Posterior vena cava (tissue), 2 donors: ENCODE measurements at places on chromosomes 2 and 18.

DNA sequence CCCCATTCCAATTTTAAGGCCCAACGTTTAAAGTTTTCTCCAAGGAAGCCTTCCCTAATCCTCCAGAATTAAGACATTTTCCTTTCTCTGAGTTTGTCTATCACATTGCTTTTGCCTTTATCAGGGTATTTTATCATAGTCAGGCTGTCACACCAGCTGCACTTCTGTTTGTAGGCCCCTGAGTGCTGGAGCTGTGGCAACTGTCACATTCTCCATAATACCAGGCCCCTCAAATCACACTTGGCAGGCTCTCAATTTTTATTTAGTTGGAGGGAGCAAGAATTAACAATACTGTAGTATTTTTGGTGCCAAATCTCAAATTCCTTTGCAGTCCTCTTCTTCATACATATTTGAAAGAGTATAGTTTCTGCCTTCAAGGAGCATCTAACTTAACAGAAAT lies 122.2 kb downstream of the FSHR start:
- no peak for DNase-seq

- DNase-seq: peak; percentile 81
Observed at GRCh38 chr2:64989982-64990614, 899 bp downstream of the SLC1A4 start.

DNA sequence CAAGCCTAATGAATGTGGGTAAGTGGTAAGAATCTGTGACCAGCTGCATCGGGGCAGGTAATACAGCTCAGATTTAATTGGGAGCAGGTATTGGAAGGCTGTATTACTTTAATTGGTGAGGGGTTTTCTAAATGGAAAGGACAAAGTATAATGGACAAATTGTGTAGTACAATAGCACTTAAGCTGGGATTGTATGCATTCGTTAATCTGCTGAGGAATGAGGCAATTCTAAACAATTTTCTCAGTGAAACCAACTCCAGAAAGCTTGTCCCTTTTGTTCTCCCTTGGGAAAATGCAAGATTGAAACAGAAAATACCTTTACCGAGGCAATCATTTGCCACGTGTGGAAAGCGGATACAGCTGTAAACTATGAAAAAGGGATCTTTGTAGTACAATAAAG lies 801.6 kb upstream of the POU3F3 start:
- no peak for DNase-seq

DNA sequence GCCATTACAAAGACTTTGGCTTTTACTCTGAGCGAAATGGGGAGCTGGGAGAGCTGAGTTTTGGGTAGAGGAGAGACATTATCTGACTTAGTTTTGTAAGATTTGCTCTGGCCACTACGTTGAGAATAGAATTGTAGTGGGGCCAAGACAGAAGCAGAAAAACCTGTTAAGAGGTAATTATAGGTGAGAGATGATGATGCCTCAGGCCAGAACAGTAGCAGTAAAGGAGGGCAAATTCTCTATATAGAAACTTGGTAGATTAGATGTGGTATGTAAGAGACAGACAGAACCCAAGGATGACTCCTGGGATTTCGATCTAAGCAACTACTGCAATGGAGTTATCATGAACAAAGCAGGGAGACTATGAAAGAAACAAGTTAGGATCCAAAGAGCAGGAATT lies 17.4 kb upstream of the CREB1 start:
- no peak for DNase-seq

- DNase-seq: peak; percentile 30
Observed at GRCh38 chr2:113181258-113182051, 7.7 kb downstream of the PSD4 start.

DNA sequence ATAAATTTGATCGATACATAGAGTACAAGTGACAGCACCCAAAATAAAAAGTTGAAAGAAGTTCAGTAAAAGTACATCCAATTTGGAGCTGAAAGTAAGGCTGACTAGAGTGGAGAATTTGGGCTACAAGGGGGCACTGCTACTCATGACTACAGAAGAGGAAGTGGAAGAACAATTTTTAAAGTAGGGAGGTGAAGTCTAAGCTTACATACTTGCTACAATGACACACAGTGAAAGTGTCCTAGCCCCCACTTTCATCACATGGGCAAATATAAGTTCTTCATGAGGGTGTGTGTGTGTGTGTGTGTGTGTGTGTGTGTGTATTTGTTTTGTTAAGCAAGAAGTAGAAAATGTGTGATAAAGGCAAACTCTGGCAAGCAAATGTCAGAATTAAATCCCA lies 45.7 kb downstream of the MAP3K2 start:
- no peak for DNase-seq

GRCh38 chr2:120245520-120246332 lies 6.9 kb upstream of the RALB start:
- DNase-seq: peak; percentile 58

GRCh38 chr18:2716394-2717326 lies 61.1 kb downstream of the SMCHD1 start:
- no peak for DNase-seq

GRCh38 chr2:234366891-234367290 lies 130.0 kb downstream of the ARL4C start:
- DNase-seq: no peak

- peak; percentile 92 for DNase-seq
Observed at GRCh38 chr2:47034973-47035609, 119.5 kb upstream of the MCFD2 start.

DNA sequence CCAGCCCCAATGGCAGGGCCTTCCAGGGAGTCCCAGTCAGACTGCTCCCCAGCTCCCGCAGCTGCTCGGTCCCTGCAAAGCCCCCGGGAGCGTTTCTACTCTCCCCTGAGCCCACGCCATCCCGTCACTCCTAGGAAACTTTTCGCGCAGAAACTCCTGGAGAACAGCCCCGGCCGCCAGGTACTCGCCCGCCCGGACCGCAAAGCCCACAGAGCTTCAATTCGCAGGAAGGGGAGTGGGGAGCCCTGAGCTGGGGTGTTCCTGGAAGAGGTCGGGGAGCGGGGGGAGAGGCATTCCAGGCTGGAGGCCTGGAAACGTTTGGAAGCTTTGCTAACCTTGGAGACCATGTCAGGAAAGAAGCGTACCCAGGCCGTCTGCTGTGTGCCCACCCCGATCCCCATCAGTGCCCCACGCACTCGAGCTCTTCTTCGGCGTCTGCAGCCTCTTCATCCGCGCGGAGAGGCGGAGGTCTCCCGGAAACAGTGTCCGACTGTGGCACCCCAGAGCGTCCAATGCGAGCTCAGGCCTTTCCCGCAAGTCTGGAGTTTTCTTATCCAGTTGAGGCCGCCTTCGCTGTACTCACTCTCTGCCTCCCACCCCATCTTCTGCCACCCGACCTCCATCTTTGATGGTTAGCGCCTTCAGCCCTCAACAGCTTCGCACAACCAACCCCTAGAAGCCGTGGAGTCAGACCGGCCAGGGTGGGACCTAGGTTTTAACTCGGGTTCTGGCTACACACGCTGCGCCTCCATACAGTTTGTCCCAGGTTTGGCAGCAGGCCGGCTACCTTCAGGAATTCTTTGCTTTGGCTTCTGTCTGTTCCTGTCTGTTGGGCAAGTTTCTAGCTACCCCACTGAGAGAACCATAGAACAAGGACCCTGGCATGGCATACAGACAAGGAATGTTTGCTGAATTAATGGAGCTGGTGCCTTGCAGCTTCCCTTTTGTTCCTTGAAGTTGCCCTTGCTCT lies 3.7 kb downstream of the PCGF1 start:
- peak; percentile 82 for DNase-seq

GRCh38 chr2:11891671-11892440 lies 145.4 kb downstream of the LPIN1 start:
- DNase-seq: no peak

GRCh38 chr2:53583583-53583982 lies 184.0 kb upstream of the CHAC2 start:
- DNase-seq: no peak

GRCh38 chr2:39246382-39246980 lies 2.7 kb upstream of the CDKL4 start:
- no peak for DNase-seq

- DNase-seq: no peak
Observed at GRCh38 chr2:134078354-134078753, 175.5 kb upstream of the MGAT5 start.

- DNase-seq: no peak
Observed at GRCh38 chr2:110906613-110907298, 174.4 kb downstream of the ACOXL start.

DNA sequence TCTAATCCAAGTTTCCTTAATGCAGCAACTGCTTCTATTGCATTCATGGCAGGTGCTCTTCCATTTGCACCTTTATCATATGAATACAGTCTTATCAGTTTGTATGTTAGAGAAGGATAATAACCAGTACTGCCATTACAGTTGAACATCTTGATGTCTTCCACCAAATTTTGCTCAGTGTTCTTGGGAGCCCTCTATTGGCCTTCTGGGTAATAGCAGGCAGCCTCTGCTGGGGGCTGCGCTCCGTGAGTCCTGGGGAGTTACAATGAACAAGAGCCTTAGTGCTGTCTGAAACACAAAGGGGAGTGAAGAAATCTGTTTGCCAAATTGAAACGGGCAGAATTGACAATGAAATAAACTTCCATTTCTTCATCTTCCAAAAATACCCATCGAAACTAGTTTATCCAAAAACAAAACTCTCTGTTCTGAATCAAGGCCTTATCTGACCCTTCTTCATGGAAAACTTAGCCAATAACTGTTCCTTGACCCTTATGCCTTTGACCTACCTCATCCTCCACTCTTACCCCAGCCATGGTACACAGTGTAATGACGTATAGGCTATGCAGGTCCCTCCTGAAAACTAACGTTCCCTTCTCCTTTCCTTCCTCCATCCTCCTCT lies 79.9 kb downstream of the ALK start:
- no peak for DNase-seq

DNA sequence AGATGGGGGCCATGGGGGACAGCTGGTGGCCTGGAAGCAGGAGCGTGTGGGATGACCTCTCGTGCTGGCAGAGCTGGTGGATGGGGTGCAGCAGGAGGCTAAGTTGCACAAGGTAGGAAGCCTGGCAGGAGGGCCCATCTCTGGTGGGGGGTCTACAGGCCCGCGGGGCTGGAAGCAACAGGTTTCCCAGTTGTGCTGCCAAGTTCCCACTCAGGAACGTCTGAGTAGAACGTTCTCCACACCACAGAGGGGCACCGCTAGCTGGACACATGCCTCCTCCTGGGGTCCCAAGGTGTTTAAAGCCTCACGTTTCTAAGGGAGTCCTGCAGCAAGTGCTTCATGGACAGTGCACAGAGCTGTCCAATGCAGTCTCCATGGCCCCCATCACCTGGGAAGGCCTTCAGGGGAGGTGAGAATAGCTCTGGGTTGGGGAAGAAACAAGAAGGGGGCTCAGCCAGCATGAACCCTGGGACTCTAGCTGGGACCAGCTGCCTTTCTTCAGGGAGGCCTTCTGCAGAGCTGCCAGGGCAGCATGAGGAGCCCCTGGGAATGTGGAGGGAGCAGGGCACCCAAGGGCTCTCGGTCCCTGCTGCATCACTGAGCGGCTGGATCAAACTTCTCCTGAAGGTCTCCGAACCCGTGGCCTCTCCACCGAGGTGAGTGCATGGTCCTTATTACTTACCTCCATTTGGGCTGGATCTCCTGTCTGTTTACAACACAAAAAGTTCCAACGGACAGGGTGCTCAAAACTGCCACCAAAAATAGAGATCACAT lies 80.0 kb downstream of the TWIST2 start:
- peak; percentile 75 for DNase-seq

GRCh38 chr18:5974696-5975095 lies 79.4 kb upstream of the TMEM200C start:
- DNase-seq: no peak

DNA sequence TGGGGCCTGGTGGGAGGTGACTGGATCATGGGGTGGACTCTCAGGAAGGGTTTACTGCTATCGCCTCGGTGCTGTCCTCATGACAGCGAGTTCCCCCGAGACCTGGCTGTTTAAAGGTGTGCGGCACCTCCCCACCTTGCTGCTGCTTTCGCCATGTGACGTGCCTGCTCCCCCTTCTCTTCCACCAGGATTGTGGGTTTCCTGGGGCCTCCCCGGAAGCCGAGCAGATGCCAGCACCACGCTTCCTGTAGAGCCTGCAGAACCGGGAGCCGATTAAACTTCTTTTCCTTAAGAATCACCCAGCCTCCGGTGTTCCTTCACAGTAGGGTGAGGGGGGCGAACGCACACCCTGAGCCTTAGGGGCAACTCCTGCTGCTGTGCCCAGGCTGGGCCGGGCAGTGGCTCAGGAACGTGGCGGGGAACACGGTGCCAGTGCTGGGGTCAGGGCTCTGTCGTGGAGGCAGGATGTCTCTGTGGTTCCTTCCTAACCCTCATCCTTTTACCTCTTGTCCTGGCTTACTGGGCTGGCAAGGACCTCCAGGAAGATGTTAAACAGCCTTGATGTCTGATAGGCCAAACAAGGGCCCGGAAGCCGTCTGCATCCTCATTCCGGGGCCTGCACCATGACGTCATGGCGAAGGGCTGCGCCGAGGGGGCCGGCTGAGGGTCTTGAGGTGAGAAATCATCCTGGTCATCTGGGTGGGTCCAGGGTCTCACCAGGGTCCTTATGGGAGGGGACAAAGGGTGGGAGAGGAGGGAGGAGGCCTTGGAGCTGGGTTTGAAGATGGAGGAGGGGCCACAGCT lies 12.7 kb downstream of the NEU4 start:
- peak; percentile 68 for DNase-seq
